ENCODE measurements at places on chromosomes 6 and 20.

DNA sequence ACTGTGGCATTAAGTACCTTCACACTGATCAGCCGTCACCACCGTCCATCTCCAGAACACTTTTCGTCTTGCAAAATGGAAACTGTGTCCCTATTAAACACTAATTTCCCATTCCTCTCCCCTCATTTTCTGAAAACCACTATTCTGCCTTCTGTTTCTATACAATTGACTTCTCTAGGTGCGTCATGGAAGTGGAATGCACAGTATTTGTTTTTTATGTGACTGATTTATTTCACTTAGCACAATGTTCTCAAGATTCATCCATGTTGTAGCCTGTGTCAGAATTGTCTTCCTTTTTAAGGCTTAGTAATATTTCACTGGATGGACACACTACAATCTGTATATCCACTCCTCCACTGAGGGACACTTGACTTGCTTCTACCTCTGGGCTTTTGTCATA, 53.8 kb upstream of the PDE10A start:
- DNase-seq = no peak

- no peak for DNase-seq
Measured at GRCh38 chr6:116008470-116009243, 52.0 kb downstream of the FRK start.

DNA sequence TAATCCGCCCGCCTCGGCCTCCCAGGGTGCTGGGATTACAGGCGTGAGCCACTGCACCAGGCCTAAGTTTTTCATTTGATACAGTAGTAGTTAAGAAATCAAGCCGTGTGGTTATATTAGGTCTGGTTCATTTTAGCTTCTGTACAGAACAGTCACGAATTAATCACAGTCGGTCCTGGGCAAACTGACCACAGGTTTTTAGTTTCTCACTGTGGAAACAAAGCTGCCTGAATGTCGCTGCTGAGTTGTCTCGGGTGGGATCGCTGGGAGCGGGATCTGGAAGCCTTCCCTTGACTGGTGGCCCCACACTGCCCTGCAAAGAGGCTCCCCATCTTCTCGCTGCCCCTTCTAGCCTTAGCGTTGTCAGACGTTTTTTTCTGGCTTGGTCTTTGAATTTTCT, 18.6 kb downstream of the UCKL1 start:
- no peak for DNase-seq

- DNase-seq = no peak
Measured at GRCh38 chr6:163888030-163888819, 473.7 kb downstream of the QKI start.

DNA sequence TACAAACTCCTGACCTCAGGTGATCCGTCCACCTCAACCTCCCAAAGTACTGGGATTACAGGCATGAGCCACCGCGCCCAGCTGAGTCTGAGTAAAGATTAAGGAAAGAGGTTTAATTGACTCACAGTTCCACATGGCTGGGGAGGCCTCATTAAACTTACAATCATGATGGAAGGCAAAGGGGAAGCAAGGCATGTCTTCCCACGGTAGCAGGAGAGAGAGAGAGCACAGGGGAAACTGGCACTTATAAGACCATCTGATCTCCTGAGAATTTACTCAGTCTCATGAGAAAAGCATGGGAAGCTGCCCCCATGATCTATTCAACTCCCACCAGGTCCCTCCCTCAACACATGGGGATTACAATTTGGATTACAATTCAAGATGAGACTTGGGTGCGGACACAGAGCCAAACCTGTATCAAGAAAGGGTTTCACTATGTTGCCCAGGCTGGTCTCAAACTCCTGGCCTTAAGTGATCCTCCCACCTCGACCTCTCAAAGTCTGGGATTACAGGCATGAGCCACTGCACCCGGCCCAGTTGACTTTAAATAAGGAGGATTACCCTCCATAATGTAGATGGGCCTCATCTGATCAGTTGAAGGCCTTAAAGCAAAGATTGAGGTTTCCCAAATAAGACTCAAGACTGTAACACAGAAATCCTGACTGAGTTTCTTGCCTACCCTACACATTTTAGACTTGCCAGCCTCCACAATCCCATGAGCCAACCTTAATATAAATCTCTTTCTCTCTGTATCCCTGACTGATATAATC, 13.1 kb upstream of the PEX7 start:
- no peak for DNase-seq

Measured in HTR-8/SVneo (cell line).